ENCODE measurements at places on chromosomes 2 and 18. TPM values are rescaled to one million over a fixed set of nuclear protein-coding genes. Genes with fewer than 3 reads are reported as not detected.
A peak's percentile ranks its signal among the peaks of the same experiment; 100 is the strongest.

The WNT6 gene
- total RNA-seq = not detected

The TRPM8 gene
- total RNA-seq = not detected

DNA sequence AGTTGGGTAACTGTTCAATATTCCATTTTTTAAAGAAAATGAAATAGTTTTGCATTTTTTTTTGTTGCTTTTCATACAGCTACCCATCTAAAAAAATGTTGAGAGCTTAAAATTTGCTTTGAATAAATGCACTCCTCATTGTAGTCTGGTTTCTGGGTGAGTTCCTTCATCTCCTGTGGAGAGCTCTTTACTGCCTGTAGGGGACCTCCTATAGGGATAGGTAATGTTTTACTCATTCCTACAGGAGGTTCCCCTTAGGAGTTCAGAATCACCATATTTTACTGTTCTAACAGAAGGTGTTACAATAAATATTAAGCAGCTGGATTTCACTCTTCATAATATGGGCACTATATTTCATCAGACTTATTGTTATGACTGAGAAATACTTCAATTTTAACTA lies 947.3 kb upstream of the CRIM1 start:
- no peak for DNase-seq

- no peak for DNase-seq
These were observed 23.1 kb upstream of the SLC66A3 start for GRCh38 chr2:11132036-11132671.

The SH2D6 gene
- total RNA-seq = 0.25 TPM

The CCDC74B gene
- 9.7 TPM for total RNA-seq

DNA sequence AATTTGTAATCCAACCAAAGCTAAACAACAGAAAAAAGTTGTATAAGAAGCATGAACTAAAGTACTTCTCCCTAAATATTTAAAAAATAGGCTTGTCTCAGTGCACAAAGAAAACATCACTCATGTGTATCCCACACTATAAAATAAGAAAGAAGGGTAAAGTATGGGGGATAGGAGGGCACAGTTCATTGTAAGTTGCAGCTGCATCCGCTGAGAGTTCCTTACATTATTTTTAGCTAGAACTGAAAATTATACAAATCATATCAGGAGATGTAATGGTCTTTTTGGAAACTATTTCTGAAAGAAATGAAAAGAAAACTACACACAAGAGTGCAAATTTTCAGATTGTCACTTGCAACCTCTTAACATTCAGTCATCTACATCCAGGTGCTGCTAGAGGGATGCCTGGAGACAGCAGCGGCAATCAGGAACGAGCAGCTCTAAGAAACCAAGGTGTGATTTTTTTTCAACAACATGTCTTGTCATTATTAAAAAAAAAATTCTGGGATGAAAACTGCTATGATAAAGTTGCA lies 273.6 kb downstream of the ASXL3 start:
- no peak for DNase-seq

The UGT1A8 gene
- not detected for total RNA-seq

- DNase-seq = peak; percentile 13
These were observed 39.6 kb downstream of the FTCDNL1 start for GRCh38 chr2:199811346-199811745.

GRCh38 chr18:46174342-46175041 lies 70.3 kb downstream of the HAUS1 start:
- no peak for DNase-seq

DNA sequence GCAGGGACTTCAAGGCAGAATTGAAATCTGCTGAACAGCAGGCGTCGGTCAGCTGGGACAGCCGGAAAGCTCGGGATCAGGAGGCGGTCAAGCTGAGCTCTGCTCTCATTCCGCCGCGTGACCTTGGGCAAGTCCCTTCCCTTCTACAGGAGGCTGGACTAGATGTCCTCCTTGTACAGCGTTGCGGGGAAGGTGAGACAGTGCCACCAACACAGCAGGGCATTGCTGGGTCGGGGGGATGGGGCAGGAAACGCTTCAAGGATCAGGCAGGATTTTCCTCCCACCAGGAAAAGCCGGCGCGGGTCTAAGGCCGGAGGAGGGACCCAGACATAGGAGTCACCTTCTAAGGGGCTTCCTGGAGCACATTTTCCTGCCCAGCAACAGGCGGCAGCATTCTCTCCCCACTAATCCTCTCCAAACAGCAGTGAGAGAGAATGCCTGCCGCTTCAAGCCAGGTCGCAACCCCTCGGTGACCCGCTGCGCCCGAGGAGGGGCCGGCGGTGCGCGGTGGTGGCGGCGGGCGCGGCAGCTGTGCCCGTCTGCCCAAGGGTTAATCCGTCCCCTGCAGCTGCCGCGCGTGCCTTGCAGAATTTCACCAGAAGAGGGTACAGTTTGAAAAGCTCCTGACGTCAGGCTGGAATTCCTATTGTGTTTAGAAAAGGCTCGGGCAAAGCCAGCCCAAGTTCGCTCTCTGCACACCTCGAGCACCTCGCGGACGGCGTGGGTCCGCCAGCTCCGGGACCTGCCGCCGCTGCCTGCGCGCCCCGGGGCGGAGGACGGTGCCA lies at the start of gene KCNF1:
KCNF1 (plus strand) TSS at position 644 of the 785 bp plus-strand sequence. CDS start 493 bp downstream, outside the sequence.
- DNase-seq = peak; percentile 51

DNA sequence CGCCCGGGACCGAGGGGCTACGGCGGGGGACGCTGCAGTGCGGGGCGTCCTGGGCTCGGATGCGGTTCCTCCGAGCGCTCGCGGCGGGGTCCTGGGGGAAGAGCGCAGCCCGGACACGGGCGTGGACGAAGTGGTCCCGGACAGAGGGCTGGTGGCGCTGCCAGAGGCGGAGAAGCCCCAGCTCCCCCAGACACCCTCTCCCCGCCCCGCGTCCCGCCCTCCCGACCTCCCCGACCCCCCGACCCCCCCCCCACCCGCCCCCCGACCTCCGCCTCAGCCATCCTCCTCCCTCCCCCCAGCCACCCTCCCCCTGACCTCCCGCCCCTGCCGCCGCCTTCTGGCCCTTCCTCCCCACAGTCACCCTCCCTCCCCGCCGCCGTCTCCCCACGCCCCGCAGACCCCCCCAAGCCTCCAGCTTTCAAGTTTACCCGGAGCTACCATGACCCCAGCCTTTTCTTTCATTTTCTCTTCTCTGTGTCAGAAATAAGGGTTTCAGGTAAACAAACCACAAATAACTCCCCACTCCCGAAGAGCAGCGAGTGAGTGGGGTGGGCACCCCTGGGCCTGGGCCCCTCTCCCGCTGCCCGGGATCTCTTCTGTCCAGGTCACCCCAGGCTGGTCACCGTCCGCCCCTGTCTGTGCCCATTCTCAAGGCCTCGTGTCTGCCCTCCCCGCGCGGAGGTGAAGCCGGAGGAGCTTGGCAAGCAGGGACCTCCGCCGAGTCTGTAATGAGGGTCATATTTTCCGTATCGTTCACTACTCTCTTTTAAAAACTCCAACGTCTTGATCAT lies 5.1 kb downstream of the NFATC1 start:
- no peak for DNase-seq
